Breast epithelium (tissue), 4 donors: ENCODE measurements at places on chromosomes 5 and 9.

DNA sequence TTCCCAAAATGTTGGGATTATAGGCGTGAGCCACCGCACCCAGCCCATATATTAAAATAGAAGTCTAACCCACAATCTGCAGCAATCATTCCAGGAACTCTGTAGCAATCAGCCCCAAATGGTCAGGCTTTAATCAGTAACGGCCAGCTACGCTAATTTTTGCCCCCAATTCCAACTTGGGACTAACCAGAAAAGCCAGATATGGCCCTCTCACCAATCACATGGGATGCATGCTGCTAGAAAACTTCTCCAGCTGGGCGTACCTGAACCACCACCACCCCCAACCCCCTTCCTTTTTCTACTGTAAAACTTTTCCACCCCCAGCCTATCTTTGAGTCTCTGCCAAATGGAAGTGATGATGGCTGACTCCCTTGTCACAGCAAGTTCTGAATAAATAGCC lies 4.1 kb downstream of the SUSD1 start:
- DNase-seq: no peak

- DNase-seq: no peak
Observed at GRCh38 chr9:38422555-38423260, 1.5 kb downstream of the IGFBPL1 start.

- DNase-seq: peak; percentile 63
Observed at GRCh38 chr5:173293817-173294672, 34.2 kb downstream of the STC2 start.

DNA sequence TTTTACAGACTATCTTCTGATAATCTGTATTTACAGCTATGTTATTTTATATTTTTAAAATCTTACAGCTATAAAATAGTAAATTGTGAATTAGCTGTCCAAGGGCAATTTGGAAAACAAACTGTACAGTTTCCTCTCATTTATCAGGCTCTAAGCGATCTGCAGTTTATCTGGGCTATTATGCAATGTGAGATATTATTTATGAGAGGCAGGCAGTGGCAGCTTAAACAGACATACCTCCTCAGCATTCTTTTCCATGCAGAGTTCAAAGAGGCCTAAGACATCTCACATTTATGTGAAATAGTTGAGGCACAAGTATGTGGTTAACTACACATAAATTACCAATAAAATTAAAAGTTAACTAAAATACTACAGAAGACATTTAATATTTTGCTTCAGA lies 10.2 kb downstream of the NIPSNAP3B start:
- no peak for DNase-seq

GRCh38 chr5:41337724-41338123 lies 124.4 kb upstream of the C6 start:
- DNase-seq: no peak

- DNase-seq: no peak
Observed at GRCh38 chr5:176134529-176135223, 103.5 kb upstream of the SIMC1 start.

DNA sequence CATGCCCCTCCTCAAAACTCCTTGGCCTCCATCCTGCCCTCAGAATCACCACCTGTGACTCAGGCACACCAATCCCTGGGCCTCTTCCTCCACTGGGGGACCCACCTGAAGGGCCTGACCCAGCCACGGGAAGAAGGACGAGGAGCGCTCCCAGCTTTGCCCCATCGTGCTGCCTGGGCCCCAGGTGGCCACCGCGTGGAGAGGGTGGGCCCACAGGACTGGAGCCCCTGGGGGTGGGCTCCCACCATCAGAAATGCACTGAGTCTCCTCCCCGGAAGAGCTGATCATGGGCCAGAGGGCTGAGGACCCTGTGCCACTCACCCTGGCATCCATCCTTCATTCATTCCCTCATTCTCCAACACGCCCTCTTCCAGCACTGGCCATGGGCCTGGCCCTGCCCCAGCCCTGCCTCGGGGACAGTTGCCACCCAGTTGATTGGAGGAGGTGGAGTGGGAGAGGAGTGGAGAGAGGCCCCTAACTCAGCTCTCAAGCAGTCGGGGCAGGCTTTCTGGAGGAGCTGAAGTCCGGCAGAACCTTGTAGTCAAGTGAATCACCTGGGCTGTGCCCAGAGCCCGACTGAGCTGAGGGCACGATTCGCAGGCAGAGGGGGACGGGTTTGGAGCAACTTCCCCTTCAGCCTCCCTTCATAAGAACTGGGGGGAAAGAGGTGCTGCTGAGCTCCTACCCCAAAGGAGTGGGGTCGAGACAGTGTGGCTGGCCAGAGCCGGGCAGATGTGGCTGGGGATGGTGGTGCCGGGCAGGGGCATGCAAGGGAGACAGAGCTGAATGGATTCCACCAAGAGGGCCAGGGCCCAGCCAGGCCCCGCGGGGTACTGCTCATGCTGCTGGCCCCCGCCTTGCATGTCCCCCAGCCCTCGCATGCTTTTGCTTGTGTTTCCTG lies 29.6 kb downstream of the DNM1 start:
- DNase-seq: no peak

DNA sequence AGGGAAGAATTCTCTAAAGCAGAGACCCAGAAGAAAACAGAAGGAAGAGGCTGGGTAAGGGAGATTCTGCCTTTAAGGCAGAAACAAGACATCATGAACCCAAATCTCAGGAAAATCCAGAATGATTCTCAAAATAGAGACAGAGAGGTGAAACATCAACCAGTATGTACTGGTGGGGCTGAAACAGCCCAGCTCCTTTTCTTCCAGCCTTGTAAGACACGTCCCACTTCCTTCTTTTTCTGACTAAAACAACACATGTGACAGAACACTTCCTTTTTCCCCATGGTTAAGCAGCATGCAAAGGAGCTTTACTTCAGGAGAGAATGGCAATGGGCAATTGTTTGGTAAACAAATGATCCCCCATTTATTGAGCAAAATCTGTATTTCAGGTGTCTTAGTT lies 230.8 kb upstream of the NR4A3 start:
- DNase-seq: no peak

DNA sequence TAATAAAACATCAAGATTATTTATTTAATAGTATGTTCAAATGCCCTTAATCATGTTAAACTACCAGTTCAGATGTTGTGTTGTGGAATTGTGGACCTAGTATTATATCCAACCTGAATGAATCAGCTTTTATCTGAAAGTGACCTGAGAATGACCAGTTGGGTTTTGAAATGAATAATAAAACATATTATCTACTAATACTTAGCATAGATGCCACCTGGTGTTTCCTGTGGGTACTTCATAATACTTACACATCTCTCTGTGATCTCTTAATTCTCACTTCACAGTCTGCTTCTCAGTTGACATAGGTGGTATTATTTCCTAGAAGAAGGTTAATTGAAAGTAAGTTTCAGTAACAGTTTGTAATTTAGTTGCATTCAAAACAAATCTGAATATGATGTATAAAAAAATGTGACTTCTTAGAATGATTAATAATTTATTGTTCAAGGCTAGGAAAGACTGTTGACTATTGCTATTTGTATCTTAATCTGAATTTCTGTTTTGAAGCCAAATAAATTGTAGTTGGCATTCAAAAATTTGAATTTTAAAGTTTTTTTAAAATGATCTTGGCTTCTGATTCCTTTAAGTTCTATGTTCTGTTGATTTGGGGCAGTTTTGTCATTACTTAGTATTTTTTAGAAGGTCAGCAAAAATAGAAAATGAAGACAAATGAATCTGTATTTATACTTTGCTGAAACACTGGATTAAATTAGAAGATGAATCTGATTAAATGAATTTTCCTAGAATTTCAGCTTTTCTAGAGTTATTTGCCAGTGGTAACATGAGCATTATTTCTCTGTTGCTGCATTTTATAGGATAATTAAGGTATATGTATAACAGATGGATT lies 48.2 kb downstream of the KIF2A start:
- no peak for DNase-seq

GRCh38 chr9:27634879-27635278 lies 61.6 kb upstream of the C9orf72 start:
- no peak for DNase-seq

GRCh38 chr9:20289423-20290010 lies 332.8 kb downstream of the MLLT3 start:
- DNase-seq: no peak

DNA sequence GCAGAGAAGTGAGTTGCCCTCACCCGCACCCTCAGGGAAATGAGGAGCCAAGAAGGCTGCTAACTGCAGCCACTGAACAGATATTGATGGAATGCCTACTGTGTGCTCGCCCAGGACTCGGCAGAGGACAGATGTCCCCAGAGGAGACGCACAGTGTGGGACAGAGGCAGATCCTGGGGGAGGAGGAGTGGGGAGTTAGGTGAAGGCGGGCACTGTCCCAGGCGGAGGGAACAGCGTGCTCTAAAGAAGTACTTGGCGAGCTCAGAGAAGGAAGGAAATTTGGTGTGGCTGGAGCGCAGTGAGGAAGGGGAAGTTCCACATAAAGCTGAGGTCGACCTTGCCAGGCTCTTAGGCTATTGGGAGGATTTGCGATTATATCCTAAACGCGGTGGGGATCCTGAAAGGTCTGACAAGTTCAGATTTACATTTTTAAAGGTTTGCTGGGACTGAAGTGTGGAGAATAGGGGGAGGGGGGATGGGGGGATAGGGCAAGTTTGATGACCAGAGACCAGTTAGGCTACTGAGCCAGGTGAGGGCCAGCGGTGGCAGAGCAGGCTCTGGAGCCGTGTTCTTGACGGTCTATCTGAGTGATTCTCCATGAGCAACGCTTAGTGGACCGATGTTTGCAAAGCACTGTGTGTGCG lies 23.6 kb upstream of the CERCAM start:
- no peak for DNase-seq

GRCh38 chr5:151947931-151948608 lies 23.4 kb upstream of the GLRA1 start:
- DNase-seq: no peak

GRCh38 chr5:95818181-95819147 lies 4.1 kb downstream of the GLRX start:
- DNase-seq: no peak

- no peak for DNase-seq
Observed at GRCh38 chr5:8391911-8392310, 523.0 kb downstream of the MTRR start.

- no peak for DNase-seq
Observed at GRCh38 chr5:4674166-4674565, 466.0 kb upstream of the ADAMTS16 start.

DNA sequence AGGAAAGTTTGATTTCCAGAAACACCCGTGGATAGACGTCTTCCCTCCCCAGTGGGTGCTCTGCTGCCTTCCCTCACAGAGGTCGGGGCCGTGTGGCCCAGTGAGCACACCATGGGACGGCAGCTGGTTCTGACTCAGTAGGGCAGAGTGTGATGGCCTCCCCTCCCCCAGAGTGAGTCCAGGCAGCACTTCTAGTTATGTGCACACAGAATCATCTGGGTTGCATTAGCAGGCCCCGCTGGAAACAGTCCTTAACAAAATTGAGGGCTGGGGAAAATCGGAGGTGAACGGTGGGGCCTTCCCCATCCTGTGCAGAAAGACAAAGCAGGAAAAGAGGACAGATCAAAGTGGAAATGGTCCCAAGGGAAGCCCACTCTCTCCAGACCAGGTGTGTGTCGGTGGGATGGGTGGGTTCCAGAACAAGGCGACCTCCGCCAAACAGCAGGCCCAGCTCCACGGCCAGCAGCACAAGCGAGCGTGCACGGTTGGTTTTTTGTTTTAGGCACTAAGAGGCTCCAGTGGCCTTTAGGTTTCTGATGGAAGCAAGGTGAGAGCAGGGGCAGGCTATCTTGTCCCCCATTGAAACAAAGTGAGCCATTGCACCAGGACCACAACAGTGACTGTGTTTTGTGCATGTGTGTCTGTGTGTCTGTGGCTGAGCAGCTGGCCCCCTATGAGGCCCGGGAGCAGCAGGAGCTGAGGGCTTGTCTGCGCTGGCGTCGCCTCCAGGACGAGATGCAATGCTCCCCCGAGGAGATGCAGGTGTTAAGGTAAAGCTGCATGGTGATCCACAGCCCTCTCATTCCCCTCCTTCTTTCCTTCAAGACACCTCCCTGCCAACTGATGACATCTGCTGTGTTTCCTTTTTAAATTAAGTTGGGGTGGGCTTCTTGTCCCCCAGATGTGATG lies 201.5 kb downstream of the AOPEP start:
- DNase-seq: no peak

DNA sequence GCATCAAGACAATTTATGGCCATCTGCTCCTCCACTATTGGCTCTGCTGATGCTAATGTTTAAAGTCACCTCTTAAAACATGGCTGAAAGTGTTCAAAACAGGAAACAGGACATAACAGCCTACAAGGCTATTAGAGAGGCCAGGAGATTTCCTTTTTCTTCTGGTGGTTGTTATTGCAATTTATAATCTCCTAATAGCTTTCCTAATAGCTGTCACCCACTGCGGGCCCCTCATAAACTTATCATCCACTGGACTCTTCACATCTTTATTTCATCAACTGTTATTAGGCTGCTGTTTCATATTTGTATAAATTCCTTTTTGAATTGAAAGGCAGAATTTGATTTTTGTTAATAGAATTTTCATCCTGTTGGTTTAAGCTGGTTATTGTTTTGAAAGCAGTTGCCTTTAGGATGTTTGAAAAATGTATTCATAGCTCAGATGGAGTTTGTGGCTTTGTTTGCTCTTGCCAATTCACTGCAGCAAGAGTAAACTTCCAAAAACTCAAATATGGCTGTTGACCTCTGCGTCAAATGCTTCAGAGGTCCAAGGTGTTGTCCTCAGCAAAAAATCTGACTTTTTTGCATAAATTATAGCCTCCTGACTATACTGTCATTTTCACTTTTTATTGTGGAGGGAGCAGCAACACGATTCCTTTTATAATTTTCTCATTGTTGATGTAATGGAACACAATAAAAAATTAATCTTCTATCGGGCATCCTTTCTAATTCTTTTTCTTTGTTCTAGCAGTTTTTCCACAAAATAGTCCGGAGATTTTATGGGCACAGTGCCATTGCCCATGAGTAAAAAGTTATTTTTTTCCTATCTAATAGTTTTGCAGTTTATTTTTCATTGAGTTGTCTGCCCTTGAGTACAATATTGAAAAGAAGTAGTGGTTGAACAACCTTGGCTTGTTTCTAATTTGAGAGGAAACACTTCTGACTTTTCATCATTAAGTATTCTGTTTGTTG lies 69.3 kb downstream of the MAT2B start:
- DNase-seq: no peak

GRCh38 chr5:154287136-154287535 lies 96.6 kb downstream of the GALNT10 start:
- no peak for DNase-seq

GRCh38 chr5:161261668-161262323 lies 284.7 kb downstream of the GABRB2 start:
- DNase-seq: no peak

- no peak for DNase-seq
Observed at GRCh38 chr5:129125819-129126218, 31.3 kb downstream of the ISOC1 start.

GRCh38 chr9:27365707-27366376 lies 68.9 kb upstream of the EQTN start:
- DNase-seq: no peak
